ENCODE measurements at places on chromosomes 11 and 22. TPM values are rescaled to one million over a fixed set of nuclear protein-coding genes. Genes with fewer than 3 reads are reported as not detected.

Gene ART1
- not detected for total RNA-seq

Gene SORL1
- 38.3 TPM for total RNA-seq

Gene KCTD17
- total RNA-seq = 27.5 TPM

Gene C11orf52
- total RNA-seq = 1.5 TPM

Gene C22orf42
- total RNA-seq = not detected

Gene APOC3
- total RNA-seq = not detected

Gene KRTAP5-1
- total RNA-seq = not detected

Gene MPZL2
- 165 TPM for total RNA-seq

DNA sequence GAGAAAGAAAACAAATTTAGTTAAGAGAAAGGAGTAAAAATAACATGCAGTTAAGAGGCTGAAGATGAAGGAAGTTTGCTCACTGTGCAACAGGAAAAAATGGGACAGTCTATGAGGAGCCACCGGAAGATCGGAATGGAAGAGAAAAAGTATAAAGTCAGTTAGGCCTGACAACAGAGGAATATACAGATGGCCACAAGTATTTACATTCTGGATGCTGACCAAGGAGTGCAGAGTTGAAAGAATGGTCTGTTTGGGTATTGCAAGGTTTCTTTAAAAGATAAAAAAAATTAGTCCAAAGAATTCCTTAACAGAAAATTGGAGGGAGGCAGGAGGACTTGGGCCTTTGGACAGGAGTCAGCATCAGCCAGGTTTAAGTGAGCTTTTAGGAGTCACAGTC, 37.5 kb downstream of the RBFOX2 start:
- DNase-seq = no peak
- peaks cover 66% of the 10 kb centered on the region for H3K4me1 ChIP-seq
- no peaks in the 10 kb centered on the region for H3K36me3 ChIP-seq
- no peak overlapping the region for H3K4me3 ChIP-seq

- H3K36me3 ChIP-seq = no peaks in the 10 kb centered on the region
- DNase-seq = no peak
- H3K4me3 ChIP-seq = no peak overlapping the region
- peaks cover 6% of the 10 kb centered on the region for H3K4me1 ChIP-seq
- H3K27ac ChIP-seq = no peak overlapping the region
- H3K27me3 ChIP-seq = no peaks in the 10 kb centered on the region
Observed at GRCh38 chr11:72305891-72306585, 62.1 kb upstream of the PHOX2A start.

- H3K36me3 ChIP-seq = peaks cover 73% of the 10 kb centered on the region
- no peak overlapping the region for H3K27ac ChIP-seq
- DNase-seq = no peak
- H3K4me3 ChIP-seq = no peak overlapping the region
Observed at GRCh38 chr22:29336751-29337490, 21.4 kb upstream of the RASL10A start.

DNA sequence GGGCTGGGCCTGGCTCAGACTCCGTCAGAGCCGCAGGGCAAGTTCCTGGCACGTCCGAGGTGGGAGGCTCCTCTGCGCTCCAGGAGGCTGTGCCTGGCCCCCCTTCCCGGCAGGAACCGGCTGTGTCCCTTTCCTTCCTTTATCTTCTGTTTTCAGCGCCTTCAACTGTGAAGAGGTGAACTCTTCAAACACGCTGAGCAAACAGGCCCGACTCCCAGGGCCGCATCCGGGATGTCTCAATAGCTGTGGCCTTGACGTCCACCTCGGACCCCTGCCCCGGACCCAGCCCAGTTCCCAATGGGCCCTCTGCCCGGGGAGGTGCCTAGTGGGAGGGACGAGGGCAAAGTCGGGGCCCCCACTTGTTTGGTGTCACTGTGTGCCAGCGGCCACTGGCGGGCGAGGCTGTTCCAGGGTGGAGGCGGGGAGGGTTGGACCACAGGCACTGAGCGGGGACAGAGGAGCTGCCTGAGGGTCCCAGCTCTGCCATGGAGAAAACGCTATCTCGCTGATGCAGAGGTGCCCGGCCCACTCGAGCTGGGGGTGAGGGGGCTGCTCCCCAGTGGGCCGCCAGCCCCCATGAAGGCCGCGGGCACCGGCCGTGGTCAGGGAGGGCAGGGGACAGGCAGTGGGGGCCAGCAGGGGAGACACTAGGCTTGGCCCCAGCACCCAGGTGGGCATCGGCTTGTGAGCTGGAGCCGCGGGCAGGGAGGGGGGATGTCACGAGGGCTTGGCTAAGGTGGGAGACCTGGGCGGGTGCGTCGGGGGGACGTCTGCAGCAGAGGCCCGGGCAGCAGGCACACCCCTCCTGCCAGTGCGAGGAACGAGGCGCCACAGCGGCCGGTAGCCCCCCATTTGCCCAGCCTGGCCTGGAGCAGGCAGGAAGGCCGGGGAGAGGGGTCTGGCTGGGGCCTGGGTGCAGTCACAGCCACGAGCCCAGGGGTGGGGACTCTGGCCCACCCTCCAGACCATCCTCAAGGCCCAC, 2.7 kb upstream of the MUC5B start:
- DNase-seq = no peak
- H3K27me3 ChIP-seq = no peaks in the 10 kb centered on the region
- H3K4me1 ChIP-seq = no peaks in the 10 kb centered on the region
- no peaks in the 10 kb centered on the region for H3K36me3 ChIP-seq
- no peak overlapping the region for H3K27ac ChIP-seq

GRCh38 chr11:61362542-61362875, 335 bp downstream of the TMEM138 start:
- no peaks in the 10 kb centered on the region for H3K27me3 ChIP-seq
- H3K4me3 ChIP-seq = peak overlapping the region; percentile 56
- H3K27ac ChIP-seq = peak overlapping the region; percentile 83
- DNase-seq = no peak
- peaks cover 32% of the 10 kb centered on the region for H3K36me3 ChIP-seq
